ENCODE measurements at places on chromosomes 5 and 9.

GRCh38 chr9:94014066-94014654 lies 59.0 kb upstream of the BARX1 start:
- DNase-seq = no peak

- DNase-seq = no peak
These were observed 684.6 kb upstream of the ACO1 start for GRCh38 chr9:31699836-31700235.

DNA sequence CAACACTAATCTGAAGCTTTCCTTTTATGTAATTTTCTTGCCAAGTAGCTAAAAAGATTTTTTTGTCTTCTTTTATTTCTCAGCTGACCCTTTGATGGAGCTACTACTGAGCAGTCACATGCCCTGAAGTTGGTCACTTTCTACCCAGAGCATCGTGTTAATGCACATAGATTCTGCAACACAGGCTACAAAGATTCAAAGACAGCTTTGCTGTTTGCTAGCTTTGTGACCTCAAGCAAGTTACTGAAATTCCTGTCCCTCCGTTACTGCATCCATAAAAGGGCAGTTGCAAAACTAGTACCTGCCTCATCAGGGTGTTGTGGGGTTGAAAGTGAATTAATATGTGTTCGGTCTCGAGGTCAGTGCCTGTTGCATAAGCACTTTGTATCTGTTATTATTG lies 179.9 kb downstream of the GAS1 start:
- no peak for DNase-seq

- no peak for DNase-seq
These were observed 136.4 kb upstream of the TAS2R1 start for GRCh38 chr5:9766581-9766980.

GRCh38 chr5:73471654-73472053 lies 23.1 kb upstream of the FOXD1 start:
- DNase-seq = no peak

GRCh38 chr9:136518623-136519022 lies 27.2 kb downstream of the NOTCH1 start:
- DNase-seq = no peak

DNA sequence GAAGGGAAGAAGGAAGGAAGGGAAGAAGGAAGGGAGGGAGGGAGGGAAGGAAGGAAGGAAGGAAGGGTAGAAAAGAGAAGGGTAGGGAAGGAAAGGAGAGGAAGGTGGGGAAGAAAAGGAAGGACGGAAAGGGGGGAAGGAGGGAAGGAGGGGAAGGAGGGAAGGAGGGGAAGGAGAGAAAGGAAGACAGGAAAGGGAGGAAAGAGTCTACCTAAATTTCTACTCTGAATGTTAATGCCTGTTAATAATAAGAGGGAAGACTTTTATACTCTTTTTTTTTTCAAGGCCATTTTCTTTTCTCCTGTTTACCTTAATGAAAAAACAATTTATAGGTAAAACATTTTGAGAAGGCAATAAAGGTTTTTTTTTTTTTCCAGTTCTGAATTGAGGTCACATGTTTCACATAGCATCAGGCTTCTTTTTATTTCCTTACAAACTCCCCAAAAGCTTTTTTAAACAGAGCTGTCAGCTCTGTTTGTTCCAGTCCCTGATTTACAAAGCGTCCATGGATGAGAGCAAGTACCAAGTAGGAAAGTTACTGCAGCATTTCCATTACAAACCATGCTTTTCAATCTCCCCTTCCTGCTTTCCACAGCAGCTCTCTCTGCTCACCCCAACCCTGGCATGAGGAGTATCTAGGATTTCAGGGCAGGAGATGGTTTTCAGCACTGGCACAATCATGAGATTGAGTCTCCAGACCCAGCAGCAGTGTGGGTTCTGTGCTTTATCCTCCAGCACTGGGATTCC lies 173.9 kb downstream of the GNAQ start:
- no peak for DNase-seq

DNA sequence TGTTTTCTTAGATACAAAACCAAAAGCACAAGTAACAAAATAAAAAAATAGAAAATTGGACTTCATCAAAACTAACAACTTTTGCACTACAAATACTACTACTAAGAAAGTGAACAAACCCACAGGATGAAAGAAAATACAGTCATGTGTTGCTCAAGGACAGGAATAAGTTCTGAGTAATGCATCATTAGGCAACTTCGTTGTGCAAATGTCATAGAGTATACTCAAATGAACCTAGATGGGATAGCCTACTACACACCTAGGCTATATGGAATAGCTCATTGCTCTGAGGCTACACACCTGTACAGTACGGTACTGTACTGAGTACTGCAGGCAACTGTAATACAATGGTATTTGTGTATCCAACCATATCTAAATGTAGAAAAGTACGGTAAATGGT lies 88.3 kb downstream of the RAPGEF1 start:
- DNase-seq = no peak

DNA sequence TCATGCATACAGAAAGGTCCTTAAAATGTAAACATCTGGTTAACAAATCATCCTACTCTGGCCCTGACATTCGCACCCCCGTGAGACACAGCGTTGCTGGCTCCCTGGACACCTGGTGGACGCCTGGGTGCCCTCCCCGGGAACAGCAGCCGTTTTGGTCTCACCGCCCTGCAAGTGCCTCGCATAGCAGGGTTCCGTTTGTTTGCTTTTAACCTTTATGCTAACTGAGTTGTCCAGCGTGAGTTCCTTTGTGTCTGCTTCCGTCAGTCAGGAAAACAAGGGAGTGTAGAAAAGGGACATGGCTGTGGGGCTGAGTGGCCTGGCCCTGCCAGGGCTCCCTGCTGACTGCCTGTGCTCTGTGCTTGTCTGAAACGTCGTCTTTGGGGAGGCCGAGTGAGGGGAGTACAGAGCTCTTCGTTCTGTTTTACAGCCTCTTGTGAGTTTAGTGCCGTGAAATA lies 91.8 kb upstream of the CACNA1B start:
- no peak for DNase-seq

GRCh38 chr5:54443270-54443669 lies 12.2 kb upstream of the HSPB3 start:
- no peak for DNase-seq

- no peak for DNase-seq
These were observed at the start of gene CARD19 for GRCh38 chr9:93096131-93096802. TSS of gene CARD19 (plus strand) at chr9:93096217. CDS start at chr9:93096346, 129 bp downstream.

GRCh38 chr9:81592887-81593266 lies 96.5 kb downstream of the TLE1 start:
- DNase-seq = no peak

DNA sequence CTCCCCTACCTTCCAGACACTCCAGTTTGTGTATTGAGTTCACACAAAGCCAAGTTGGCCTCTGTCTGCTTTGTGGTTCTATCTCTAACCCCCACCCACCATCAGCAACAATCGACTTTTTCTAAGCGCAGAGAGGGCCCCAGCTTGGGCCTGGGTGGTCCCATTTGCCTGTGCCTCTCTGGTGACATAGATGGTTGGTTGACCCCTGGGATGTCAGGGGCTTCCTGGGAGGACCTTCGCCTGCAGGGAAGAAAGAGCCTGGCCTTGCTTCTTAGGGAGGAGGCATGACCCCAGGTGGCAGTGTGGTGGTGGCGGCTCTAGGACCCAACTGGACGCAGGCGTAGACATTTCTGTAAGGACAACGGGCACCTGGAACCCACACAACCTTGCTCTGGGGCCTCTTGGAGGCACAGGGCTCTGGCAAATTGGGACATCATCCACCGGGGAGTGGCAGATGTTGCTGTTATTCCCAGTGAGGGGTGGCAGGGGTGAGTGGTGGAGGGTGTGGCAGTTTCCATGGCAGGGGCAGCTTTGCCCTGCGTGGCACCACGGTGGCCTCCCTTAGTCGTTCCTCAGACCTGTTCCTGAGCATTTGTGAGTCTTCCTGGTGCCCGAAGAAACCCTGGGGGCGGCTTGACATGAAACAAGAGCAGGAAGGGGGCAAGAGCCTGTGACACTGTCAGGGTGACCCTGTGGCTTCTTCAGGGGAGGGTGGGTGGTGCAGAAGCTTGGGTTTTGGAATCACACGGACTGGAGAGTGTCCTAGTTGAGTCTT lies 171.0 kb upstream of the IER5L start:
- DNase-seq = no peak

DNA sequence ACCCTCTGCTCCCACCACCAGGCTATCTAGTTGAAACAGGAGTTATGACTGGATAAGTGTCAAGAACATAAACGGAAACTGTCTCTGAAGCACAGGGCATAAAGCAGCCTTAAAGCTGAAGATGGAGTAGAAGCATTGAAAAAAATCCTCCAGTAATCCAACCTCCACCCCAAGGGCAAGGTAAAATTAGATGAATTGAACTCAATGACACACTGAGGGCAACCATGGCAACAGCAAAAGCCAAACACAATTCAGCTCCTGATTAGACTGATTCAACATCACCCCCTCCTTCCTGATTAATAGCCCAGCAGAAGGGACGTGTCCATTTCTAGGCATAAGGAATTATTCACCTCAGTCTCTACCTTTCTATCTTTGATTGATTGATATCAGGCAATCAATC lies 183.2 kb upstream of the MAP3K1 start:
- no peak for DNase-seq
